ENCODE measurements at places on chromosomes 3 and 15. TPM values are rescaled to one million over a fixed set of nuclear protein-coding genes. Genes with fewer than 3 reads are reported as not detected.

- DNase-seq, result no peak
These were observed 386.2 kb downstream of the RSL24D1 start for GRCh38 chr15:54810496-54810895.

DNA sequence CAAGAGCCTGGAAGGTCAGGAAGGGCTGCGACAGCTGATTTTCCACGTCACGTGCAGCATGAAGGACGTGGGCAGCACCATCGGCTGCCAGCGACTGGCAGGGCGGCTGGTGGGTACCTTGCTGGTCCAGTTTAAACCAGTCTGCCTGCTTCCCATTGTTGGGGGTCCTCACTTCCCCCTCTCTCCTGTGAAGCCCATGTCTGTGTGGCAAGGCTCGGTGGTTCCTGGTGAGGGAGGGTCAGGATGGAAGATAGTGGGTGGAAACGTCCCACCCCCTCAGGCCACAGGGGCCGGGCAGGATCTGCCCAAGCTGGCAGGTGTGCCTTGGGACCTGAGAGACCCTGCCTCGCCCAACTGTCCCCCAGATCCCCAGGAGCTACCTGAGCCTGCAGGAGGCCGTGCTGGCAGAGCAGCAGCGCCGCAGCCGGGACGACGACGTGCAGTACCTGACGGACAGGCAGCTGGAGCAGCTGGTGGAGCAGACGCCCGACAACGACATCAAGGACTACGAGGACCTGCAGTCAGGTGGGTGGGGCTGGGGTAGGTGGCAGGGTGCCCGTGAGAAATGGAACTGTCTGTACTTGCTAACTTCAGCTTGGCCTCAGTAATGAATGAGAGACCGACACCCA, 108.2 kb downstream of the LRRK1 start:
- DNase-seq, result peak; percentile 56

The CPEB1 gene
- 1.1 TPM for total RNA-seq

The RBP2 gene
- not detected for total RNA-seq

- DNase-seq, result no peak
These were observed 50.0 kb downstream of the PLS1 start for GRCh38 chr3:142646020-142646785.

DNA sequence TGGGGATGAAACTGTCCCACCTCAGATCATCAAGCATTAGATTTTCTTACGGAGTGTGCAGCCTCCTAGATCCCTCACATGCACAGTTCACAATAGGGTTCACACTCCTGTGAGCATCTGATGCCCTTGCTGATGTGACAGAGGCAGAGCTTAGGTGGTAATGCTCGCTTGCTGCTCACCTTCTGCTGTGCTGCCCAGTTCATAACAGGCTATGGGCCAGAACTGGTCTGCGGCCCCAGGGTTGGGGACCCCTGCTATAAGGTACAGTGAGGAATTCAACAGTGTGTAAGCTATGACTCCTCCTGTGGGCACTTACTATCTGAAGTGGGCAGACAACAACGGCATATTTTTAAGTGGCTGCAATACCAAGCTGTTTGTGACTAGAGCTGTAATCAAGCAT, 187.9 kb upstream of the BHLHE40 start:
- no peak for DNase-seq

DNA sequence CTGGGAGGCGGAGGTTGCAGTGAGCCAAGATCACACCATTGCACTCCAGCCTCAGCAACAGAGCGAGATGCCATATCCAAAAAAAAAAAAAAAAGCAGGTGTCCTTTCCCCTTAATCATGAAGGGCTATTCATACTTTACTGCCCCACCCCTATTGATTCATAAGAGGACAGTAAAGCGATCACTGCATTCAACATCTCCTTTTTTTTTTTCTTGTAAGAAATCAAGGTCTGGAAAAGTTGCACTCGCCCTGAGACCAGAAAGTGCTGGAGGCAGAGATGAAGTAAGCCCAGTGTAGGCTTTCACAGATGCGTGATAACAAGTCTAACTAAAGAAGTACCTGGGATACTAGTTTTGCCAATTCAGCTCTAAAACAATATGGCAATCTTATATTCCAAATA, 24.2 kb downstream of the B3GNT5 start:
- DNase-seq, result no peak

The CCDC39 gene
- 0.10 TPM for total RNA-seq

DNA sequence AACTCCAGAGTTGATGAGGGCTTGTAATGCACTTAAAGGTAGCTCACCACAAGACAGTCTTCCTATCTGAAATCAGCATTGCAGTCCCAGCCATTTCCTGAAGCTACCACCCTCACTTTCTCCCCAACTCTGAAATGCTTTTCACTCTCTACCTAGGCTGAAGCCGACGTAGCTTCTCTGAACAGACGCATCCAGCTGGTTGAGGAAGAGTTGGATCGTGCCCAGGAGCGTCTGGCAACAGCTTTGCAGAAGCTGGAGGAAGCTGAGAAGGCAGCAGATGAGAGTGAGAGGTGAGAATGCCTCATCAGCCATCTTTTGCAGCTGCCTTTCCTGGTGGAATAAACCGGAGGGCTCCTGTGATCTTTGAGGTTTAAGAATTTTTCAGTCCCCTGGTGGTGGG, 14.3 kb downstream of the TPM1 start:
- DNase-seq, result peak; percentile 92

The FSTL1 gene
- total RNA-seq, result 799 TPM

DNA sequence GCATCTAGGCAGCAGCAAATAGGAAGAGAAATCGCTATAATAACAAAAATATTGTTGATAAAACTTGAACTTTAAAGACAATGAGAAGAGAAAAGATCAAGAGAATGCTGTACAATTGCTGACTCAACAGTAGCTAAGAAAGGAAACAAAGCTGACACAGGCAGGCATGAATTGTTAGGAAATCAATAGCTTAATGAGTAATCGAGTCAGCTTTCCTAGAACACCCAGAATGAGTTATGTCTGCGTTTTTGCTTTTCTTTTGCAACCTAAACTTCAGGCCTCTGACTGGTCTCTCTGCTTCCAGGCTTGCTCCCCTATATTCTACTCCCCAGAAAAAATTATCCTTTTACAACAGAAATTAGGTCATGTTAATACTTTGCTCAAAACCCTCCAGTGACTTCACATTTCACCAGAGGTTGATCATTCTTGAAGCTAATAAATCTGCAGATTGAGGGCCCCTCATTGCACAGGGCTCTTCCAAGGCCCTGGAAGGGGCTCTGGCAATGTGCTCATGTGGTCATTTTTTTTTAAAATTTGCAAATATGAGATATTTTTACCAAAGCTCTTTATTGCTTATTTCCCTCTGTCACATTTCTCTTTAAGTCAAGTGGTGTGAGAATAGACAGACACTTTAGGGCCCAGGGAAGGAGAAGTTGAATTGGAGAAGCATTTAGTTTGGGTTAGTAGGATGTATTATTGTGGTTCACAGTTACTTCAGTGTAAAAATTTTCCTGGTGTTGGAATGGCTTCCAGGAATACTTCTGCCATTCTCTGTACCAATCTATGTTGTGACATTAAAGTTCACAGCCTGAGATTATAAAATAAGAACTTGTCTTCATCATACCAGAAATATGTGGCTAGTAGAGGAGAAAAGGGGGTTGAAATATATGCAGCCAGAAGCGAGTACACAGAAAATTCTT, 116.3 kb downstream of the TMCO5A start:
- DNase-seq, result no peak

GRCh38 chr3:183560607-183561006, 5.1 kb upstream of the KLHL6 start:
- DNase-seq, result no peak

DNA sequence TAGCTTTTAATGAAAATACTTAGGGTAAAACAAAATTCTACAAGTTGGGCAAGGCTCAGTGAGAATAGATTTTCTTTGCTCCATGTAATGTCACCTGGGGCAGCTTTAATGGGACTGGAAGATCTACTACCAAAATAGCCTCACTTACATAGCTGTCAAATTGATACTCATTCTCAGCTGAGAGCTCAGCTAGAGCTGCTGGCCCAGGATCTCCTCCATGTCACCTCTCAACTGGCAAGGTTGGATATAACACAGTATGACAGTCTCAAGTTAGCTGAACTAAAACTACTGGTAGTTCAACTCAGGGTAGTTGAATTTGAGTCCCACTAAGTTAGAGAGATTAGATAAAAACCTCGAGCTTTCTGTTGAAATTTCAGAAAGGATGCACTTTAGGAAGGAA, 218.5 kb upstream of the PLSCR5 start:
- DNase-seq, result no peak

- no peak for DNase-seq
These were observed 64.8 kb upstream of the SEC61A1 start for GRCh38 chr3:127987309-127987995.

GRCh38 chr3:16427103-16427965, 86.2 kb downstream of the RFTN1 start:
- no peak for DNase-seq

- DNase-seq, result no peak
These were observed 70.5 kb upstream of the SLC4A7 start for GRCh38 chr3:27554706-27555105.

GRCh38 chr15:58062175-58062574, 3.3 kb downstream of the ALDH1A2 start:
- DNase-seq, result no peak

DNA sequence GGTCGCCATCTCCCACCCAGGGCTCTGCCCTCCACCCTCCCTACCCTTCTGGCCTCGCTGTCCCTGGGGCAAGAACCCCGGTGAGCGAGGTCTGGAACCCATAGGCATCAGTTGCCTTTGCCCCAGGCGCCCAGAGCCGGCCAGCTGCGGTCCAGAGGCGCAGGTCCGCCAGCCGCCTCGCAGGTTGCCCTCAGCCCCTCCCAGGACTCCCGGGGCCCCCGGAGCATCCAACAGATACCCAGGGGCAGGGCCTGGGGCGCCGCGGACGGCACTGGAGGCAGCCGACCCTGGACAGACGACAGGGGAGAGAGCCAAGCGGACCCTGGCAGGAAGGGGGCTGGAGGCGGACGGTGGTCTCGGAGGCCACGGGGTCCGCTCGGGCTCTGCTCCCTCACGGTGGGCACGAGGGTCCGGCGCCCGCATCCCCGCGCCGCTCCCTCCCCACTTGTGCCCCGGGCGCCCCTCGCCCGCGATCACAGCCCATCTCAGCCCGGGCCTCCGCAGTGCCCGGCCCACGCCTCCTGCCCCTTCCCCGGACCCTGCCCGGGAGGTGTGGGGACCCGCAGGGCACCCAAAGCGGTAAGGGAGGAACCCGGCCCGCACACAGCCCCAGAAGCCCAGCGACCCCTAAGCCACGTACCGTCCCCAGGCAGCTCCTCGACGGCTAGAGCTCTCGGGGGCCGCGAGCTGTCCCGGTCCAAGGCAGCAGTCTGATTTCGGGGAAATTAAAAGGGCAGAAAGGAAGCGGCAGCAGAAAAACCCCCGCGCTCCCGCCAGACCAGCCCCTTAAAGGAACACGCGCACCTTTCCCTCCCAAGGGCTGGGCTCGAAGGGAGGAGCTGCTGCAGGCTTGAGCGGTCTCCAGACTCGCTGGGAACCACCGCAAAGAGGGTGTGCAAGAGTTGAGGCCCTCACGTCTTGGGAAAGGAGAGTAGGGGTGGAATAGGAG, at the start of gene HAPLN3:
Gene HAPLN3, minus strand, starts transcription at position 726 of the 949 bp plus-strand sequence. CDS start 8,246 bp downstream, outside the sequence.
- peak; percentile 50 for DNase-seq

The CFAP44 gene
- total RNA-seq, result 8.8 TPM

Measured in tongue (tissue), 3 donors.